Stimulated activated CD8-positive, alpha-beta memory T cell treated with anti-CD3 and anti-CD28 coated beads, Interleukin-15, amount 100 ng/mL, for 1 hour (primary cell): ENCODE measurements at places on chromosomes 1 and 21.

DNA sequence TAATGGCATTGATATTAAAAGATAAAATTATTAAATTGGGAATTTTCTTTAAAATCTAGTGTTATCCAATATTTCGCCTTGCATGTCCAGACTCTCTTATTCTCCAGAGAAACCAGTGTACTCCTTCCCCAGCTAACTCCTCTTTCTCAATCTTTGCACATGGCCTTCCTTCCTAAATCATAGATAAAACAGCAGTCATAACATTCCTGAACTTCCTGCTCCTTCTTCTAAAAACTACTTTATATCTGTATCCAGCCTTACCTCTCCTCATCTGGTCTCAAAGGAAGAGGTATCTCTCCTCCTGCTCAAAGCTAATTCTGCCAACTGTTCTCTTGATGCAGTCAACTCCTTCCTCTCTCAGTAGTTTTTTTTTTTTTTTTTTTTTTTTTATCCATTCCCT is 39.5 kb upstream of the NEK7 start:
- DNase-seq = no peak

DNA sequence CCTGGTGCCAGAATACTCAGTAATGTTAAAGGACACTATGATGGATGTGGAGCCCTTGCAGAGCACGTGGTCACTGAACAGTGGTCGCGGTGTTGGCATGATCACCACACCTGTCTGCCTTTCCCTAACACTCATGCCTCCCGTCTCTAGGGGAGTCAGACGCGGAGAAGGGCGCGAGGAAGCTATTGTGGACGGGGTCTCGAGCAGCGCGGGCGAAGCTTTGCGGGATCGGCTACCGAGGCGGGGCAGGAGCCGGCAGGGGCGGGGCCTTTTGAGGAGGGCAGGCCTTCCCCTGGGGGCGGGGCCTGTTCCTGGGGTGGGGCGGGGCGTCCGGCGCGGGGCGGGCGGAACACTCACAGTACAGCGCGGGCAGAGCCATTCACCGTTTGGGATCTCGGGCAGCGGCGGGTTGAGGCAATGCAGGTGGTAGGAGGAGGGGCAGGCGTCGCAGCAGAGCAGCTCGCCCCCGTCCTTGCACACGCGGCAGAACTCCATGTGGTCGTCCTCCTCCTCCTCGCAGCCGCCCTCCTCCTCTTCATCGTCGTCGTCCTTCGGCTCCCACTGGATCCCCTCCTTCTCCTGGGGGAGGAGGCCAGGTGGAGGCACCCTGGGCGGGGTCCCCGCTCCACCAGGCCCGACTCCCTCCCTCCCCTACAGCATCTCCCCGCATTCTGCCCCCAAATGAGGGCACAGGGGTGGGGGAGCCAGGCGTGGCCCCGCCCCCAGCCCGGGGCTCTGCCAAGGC is 31.5 kb downstream of the CHD5 start:
- peak; percentile 31 for DNase-seq

GRCh38 chr1:225651376-225651871 is 1.5 kb downstream of the ENAH start:
- no peak for DNase-seq

- no peak for DNase-seq
Observed at GRCh38 chr1:242187816-242188215, 188.9 kb upstream of the MAP1LC3C start.

- DNase-seq = no peak
Observed at GRCh38 chr21:27132266-27132665, 165.4 kb upstream of the ADAMTS5 start.
